ENCODE measurements at places on chromosomes 12 and 14.

DNA sequence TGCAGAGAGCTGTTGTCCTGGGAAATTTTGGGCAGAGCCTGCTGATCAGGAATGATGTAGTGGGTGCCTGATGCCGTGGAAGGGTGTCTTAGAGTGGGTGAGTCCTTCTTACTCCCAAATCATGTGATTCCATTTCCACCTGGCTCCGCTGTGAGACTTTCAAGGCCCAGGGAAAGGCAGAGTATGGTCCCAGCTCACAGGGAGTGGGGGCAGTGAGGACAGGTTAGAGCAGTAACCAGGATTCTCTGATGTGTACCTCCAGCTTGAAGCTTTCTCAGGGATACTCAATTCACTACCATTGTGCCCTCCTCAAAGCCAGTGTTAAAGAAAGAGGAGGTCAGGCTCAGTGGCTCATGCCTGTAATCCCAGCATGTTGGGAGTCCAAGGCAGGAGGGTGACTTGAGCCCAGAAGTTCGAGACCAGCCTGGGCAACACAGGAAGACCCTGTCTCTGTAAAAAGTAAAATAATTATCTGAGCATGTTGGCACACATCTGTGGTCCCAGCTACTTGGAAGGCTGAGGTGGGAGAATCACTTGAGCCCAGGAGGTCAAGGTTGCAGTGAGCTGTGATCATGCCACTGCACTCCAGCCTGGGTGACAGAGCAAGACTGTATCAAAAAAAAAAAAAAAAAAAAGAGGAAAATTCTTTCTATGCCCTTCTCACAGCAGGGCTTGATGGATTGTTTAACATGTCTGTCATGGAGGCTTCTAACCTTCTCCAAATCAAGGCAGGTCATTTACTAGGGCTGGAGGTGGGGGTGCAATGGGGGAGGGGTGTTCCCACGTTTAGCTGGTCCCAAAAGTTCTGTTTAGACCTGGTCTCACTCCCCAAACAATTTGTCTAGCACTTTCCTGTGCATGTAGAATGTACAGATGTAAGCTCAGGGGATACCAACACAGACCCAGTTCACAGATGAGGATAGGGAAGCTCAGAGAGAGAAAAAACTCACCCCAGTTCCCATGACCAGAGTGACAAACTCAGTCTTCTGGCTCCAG lies 12.5 kb upstream of the IQSEC3 start:
- DNase-seq = no peak

DNA sequence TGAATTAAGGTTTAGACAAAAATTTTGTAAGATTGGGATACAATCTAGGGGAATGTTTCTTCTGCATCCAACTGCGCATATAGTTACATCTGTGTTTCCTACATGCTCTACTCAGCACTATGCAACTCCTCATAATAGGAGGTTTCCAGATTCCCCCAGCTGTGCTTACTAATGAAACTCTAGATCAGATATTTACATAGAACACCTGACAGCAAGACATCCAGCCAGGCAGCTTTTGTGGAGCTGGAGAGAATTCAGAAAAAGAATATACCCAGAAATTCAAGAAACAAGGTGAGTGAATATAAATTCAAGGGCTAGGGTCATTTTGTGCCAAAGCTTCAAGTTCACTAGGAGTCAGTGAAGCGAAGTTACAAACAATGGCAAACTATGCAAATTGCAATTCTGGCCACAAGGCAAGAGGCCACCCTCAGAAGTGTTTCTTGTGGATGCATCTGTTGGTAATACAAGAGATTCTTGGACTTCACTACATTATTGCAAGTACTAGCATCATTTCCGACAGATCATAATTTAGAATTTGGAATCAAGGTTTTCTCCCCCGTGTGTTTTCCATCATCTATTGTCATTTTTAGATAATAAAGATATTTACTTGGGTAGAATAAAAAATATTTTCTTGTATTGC lies 341.2 kb upstream of the NAV3 start:
- no peak for DNase-seq

GRCh38 chr12:24903329-24904088 lies 45.4 kb downstream of the BCAT1 start:
- no peak for DNase-seq

DNA sequence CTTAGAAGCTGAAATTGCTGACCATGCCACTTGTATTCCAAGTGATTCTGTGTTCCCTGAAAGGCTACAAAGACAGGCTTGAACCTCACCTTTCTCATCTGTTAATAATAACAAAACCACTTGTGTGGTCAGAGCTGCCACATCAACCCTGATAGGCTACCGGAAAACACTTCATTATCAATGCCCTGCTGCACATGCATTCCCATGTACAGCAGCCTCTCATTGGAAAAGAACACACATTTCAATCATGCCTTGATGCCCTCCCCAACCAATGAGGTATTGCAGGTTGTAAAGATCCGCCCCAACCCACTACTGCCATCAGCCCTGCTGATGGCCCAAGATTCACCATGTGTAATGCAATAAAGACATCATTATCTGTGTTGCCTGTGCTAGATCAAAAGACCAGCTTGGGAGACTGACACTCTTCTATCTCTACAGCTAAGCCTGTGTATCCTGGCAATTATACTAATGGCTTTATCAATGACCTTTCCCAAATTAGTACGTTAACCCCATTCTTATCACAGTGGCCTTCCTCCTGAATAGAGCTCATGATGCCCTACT lies 2.8 kb downstream of the GPR19 start:
- DNase-seq = no peak

DNA sequence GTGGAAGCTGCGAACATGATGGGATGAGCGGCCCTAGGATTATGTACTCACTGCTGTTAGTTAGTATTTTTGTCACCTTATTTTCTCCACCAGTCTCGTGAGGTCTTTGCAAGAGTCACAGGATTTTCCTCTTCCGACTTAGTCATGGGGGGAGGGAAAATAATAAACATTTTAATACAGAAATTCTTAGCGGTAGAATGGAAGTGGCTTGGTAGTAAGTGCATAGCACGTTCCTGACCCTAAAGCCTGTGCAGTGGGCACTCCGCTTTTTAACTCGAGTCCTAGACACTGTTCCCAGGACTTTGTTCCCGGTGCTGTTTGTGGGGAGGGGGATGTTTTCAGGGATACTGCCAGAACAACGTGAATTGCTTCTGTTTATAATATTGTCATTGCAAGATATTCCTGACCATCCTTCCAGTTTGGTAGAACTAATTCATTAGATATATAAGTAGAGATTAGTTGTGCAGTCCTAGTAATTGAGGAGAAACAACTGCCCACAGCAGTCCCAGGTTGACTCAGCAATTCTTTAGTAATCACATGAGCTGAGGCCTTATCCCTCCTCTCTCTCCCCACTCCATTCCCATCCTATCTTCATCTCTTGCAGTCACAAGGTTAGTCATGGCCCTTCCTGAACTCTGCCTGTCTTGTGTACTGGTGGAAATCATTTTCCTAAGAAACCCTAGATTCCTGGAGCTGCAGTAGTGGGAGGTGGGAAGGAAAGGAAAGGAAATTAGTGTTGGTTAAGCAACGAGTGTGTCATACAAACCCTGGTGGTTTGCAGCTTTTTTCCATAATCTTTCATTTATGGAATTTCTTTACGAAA lies 799 bp downstream of the SLC38A6 start:
- DNase-seq = no peak

GRCh38 chr12:58504143-58504938 lies 416.0 kb downstream of the LRIG3 start:
- no peak for DNase-seq

DNA sequence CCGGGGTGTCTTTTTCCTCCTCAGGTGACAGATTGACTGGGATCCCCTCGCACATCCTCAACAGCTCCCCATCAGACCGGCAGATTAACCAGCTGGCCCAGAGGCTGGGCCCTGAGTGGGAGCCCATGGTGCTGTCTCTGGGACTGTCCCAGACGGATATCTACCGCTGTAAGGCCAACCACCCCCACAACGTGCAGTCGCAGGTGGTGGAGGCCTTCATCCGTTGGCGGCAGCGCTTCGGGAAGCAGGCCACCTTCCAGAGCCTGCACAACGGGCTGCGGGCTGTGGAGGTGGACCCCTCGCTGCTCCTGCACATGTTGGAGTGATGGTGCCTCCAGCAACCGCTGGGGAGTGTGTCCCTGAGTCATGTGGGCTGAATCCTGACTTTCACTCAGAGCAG lies 172.8 kb downstream of the CRADD start:
- no peak for DNase-seq

GRCh38 chr14:89856871-89857345 lies 97.6 kb downstream of the EFCAB11 start:
- DNase-seq = no peak

GRCh38 chr12:130559806-130560205 lies 156.3 kb downstream of the RIMBP2 start:
- DNase-seq = no peak

DNA sequence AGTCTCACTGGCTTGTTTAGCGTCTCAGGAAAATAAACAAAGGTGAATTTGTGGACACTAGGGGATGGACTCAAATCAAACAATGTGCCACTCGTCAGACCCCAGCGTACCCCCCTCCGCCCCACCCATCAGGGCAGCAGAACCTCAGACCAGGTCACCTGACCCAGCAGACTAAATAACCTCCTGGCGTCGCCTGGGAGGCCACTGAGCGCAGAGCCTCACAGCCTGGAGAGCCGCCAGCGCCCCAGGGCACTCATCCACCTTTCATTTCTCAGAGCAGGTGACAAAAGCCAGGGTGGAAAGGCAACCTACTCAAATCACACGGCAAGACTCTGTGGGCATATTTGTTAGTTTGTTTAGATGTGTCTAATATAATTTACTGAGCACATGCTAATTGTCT lies 100.9 kb downstream of the DICER1 start:
- peak; percentile 19 for DNase-seq

DNA sequence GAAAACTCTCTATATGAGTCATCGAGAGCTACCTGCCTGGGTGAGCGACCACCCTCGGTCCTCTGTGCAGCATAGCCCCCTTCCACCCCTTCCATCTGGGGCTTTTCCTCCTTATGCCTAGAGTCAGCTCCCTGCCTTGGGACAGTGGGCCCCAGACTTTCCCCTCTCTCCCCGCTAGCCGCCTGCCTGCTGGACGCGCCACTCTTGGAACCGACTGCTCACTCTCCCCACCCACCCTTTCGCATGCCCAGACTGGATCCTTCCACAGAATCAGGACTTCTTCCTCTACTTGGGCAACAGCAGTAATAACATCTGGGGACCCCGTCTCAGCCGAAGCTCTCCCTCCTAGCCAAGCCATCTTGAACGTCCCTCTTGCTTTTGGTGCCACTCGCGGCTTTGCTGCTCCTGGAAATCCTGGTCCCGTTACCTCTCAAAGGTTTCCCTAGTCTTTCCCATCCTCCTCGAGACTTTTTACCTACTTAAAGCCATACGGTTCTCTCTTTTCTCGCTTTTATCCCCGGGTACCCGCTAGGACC lies 671 bp downstream of the ESYT1 start:
- no peak for DNase-seq

GRCh38 chr12:40999210-40999609 lies 188.9 kb upstream of the PDZRN4 start:
- no peak for DNase-seq

DNA sequence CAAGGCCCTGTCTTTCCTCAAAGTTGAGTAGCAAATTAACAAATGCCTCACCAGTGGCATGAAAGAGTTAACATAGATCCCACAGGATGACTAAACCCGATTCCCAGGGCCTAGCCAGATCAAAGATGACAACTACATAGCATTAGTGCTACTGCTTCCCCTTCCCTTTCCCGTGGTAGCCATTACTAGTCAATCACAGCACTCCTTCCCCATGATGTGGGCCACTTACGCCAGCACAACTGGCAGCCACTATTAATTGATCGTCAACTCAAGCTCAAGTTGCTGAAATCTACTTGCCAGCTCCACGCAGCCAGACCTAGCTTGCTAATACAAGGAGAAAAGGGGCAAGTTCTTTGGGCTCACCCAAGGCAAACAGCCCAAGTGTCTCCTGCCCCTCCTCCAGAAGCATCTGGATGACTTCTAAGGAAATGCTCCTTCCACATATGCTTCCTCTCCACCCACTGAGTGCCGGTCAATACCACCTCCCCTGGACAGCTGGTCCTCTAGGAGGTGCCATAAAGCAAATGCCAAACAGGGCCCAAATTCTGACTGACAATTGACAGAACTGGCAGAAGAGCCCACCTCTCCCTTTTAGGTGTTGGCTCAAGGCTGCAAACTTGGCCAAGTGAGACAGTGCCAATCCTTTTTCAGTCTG lies 72.6 kb downstream of the NUAK1 start:
- no peak for DNase-seq

- DNase-seq = no peak
These were observed 262.7 kb upstream of the ALG10B start for GRCh38 chr12:38053655-38054464.

GRCh38 chr12:97754306-97754705 lies 291.7 kb downstream of the RMST start:
- no peak for DNase-seq

DNA sequence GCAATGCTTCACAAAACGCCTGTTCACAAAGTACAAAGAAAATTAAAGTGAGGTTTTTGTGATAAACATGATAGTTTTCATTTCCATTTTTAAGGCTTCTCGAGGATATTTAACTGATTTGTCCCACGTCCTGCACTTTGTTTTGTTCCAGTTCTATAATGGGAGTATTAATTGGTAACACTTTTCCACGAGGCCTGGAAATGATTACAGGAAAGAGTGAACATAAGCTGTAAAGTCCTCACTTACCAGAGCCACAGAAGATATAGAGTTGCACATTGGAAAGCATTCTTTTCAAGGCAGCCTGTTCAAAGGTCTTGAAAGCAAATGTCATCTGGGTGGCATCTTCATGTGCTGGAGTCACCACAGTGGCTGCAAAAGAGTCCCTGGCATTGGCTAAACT lies 1236.6 kb downstream of the BCL11B start:
- no peak for DNase-seq

DNA sequence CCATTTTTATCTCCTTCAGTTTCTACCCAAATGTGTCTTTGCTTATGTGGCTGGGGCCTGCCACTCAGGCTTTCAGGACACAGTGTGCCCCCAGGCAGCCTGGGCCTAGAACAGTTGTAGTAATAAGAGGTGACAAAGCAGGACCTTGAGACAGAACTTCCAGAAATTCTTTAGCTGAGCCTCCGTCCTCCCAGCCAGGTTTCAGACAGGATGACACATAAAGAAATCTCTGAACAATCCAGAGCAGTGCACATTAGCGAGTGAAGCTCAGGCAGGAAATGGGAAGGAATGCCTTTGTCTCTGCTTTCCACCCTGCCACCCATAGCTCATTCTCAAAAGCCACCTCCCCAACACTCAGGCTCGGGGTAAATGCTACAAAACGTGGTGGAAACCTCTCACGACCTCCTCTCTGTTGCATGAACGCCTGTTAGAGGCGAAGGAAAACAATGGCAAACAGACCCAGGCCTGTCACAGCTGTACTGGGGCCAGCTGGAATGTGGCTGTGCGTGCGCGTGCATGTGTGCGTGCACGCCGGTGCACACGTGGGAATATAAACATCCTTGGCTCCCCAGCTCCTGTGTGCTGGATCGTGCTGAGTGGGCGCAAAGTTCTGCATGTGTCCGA lies 286.7 kb downstream of the ZFP36L1 start:
- DNase-seq = peak; percentile 68

DNA sequence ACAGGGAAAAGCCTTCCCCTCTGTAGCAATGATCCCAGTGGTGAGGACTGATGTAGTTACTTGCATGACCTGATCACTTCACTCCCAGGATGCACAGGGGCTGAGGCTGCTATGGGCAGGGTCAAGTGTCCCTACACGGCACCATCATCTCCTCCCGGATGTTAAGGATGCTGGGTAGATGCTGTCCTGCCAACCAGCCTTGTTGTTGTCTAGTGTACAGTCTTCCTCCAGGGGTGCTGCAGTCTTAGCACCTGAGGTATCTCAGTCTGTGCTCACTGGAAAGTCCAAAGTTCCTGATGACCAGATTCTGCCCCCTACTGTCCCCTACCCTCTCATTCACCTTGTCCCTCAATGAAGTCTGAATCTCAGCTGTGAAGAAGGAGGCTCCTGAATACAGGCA lies 20.1 kb downstream of the CPM start:
- DNase-seq = no peak

- DNase-seq = no peak
These were observed 240.3 kb upstream of the PDZRN4 start for GRCh38 chr12:40947797-40948196.
